Dorsolateral prefrontal cortex (tissue), 122 donors: ENCODE measurements at places on chromosomes 6 and 20.

GRCh38 chr20:16350465-16350864 is 222.8 kb downstream of the KIF16B start:
- DNase-seq = no peak

- DNase-seq = no peak
These were observed 41.5 kb downstream of the MAN1A1 start for GRCh38 chr6:119308048-119308570.

GRCh38 chr20:38215194-38216182 is 45.0 kb downstream of the KIAA1755 start:
- DNase-seq = no peak

GRCh38 chr6:36934901-36935300 is 19.6 kb upstream of the PI16 start:
- no peak for DNase-seq

- no peak for DNase-seq
These were observed 100.0 kb downstream of the SLC35B3 start for GRCh38 chr6:8335381-8335780.

- no peak for DNase-seq
These were observed 535.6 kb downstream of the QKI start for GRCh38 chr6:163950159-163950558.

DNA sequence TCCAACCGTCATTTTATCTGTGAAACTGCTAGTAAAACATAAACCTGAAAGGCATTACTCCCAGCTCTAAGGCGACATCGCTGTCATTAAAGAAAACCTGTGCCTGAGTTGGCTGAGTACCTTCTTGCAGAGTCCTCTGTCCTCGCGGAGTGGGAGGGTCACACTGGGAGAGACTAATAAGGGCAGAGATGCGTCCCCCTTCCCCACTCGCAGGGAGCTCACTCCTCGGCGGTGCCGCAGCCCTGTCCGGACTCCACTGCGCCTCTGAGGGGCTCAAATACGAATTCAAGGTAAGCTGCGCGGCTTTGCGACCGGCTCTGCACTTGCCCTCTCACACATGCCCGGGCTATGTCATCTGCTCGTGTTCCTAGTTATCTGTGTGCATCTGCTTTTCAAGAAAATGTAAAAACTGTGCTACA is at the start of gene COL19A1:
Gene COL19A1 (plus strand): TSS at position 206 of the 419 bp plus-strand sequence. CDS start 13,012 bp downstream, outside the sequence.
- DNase-seq = no peak

DNA sequence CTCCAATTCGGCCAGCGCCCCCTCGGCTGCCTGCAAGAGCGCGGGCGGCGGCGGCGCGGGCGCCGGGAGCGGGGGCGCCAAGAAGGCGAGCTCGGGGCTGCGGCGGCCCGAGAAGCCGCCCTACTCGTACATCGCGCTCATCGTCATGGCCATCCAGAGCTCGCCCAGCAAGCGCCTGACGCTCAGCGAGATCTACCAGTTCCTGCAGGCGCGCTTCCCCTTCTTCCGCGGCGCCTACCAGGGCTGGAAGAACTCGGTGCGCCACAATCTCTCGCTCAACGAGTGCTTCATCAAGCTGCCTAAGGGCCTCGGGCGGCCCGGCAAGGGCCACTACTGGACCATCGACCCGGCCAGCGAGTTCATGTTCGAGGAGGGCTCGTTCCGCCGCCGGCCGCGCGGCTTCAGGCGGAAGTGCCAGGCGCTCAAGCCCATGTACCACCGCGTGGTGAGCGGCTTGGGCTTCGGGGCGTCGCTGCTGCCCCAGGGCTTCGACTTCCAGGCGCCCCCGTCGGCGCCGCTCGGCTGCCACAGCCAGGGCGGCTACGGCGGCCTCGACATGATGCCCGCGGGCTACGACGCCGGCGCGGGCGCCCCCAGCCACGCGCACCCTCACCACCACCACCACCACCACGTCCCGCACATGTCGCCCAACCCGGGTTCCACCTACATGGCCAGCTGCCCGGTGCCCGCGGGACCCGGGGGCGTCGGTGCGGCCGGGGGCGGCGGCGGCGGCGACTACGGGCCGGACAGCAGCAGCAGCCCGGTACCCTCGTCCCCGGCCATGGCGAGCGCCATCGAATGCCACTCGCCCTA is 963 bp downstream of the FOXF2 start:
- no peak for DNase-seq

DNA sequence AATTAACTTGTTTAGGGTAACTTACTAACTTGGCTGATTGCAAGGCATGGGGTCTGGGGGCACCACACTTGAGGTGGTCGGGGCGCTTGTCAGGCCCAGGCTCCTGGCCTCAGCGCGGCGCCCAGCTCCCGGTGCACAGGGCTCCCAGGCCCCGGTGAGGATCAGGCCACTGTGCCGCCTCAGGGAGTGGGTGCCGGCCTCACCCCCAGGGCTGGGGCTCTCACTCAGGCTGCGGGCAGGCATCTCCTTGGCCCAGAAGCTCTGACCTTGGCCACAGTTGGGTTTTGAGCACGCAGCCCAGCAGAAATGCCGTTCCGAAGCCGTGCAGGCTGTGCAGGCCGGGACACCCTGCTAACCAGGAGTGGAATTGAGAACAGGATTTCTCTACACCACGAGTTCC is 37.8 kb upstream of the BHLHE23 start:
- DNase-seq = no peak

- DNase-seq = no peak
These were observed 84.7 kb downstream of the MAP3K4 start for GRCh38 chr6:161076181-161076677.

DNA sequence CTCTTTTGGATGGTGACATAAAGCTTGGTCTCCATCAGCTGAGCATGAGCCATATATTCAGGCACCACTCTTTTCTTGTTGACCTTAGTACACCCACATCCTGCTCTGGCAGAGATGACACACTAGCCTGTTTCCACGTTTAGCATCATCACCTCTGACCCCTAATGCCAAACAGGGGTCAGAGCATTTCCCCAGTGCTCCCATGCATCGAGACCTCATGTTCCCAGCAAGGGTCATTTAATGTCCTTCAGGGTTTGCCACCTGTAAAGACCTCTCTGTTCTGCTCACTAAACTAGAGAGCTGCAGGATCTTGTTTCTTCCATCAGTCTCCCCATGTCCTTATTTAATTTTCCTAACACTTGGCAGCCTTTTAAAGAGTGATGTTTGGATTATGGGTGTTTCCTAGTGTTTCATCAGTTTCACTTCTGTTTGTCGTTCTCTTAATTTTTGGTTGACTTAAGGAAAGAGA is 97.5 kb downstream of the AIG1 start:
- DNase-seq = no peak

GRCh38 chr6:107488875-107489635 is 862 bp upstream of the SOBP start:
- peak; percentile 33 for DNase-seq
